CD4-positive, alpha-beta T cell (primary cell): ENCODE measurements at places on chromosomes 11 and 22.

- DNase-seq = no peak
Observed at GRCh38 chr22:33213383-33214075, 155.3 kb upstream of the SYN3 start.

DNA sequence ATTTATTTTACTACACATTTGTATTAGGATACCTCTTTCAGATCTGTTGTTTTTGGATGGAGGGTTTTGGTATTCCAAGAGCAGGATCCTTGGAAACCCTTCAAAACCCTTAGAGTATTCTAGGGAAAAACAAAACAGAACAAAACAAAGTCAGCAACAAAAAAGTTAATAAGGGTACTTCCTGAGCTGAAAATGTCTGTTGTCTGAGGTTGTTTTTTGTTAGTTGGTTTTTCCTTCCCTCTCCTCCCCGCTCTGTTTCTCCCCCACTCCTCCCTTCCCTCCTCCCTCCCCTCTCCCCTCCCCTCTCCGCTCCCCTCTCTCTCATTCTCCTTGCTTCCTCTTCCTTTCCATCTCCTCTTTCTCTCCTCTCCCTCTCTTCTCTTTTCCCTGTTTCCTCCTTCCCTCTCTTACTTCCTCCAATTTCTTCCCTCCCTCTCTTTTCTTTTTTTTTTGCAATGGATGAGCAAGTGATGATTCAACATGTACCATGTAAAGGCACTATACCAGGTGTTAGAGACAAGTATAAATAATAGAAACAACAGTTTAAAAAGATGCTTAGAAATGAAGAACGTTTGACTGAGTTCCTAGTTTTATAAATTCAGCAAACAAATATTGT lies 160.6 kb downstream of the TMEM135 start:
- no peak for DNase-seq

- no peak for DNase-seq
Observed at GRCh38 chr11:59138643-59139042, 4.0 kb upstream of the FAM111A start.

GRCh38 chr11:134530636-134531326 lies 118.7 kb upstream of the B3GAT1 start:
- DNase-seq = no peak

- DNase-seq = no peak
Observed at GRCh38 chr11:1062075-1062820, 12.4 kb upstream of the MUC2 start.

DNA sequence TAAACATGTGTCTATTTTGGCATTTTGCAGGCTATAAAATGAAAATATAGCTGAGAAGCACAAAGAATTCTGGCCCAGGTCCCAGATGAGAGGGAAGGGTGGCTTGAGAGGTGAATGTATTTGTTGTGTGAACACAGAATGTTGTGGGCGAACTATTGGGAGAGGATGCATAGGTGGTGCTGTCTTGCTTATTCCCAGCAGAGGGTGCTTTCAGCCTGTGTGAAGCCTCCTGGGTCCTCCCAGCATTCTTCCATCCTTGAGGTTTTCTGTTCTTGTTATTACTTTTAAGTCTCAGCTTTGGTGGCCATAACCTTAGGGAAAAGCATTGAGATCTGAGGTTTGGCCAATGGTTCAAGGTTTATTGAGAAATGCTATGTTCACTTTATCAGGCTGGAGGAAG lies 108.7 kb upstream of the SNX19 start:
- no peak for DNase-seq

DNA sequence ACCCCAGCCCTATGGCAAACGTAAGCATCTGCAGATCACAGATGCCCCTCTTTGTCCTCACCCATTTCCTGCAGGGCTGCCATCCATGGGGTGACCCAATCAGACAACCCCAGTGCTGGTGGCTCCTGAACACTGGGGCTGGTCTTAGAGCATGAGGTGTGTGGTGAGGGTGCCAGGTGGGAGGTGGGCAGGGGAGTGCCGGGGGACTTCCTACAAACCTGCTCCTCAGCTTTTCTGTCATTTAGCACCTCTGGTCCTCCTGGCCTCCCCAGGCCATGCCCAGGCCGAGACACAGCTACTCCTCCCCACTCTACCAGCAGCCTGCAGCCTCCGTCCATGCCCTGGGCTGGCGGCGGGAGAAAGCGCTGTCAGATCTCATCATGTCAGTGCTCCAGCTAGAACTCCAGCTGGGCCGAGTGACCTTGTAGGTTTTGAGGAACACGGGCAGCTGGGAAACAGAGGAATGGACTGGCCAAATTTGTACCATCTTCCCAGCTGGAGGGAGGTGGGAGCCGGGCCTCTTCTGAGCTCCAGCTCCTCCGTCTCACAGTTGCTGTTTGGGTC lies 157.7 kb upstream of the NECTIN1 start:
- no peak for DNase-seq
